ENCODE measurements at places on chromosomes 5 and 9.

DNA sequence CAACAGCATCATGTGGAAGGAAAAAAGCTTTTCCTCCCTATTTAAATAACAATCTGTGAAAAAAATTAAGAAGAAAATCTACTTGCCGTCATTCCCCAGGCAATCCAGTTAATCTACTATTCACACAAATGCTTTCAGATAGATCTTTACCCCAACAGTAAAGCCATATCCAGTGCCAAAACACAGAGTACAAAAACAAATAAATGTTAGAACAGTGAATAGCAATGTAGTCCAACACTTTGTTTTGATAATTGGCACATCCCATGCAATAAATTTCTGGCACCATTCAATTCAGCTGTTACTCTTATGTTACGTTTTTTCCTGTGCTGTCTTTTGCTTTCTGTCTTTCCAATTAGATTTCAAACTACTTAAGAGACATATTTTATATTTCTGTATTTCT, 2245.5 kb upstream of the WWC1 start:
- no peak for DNase-seq

DNA sequence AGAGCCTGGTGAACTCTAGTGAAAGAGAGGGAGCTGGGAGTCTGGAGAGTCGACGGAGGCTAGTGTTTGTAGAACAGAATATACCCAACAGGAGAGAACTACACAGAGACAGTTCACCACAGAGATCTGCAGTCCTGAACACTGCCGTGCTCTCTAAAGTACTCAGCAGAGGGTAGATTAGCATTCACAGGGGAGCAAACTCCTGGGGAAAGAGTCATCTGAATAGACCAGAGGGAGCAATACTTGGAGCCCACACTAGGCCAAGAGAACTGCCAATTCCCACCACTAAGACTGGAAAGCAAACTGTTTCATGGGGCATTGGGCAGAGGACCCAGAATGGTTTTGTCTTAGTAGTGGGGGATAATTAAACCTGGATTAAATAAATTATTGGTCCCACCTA, 235.6 kb downstream of the EDIL3 start:
- no peak for DNase-seq

DNA sequence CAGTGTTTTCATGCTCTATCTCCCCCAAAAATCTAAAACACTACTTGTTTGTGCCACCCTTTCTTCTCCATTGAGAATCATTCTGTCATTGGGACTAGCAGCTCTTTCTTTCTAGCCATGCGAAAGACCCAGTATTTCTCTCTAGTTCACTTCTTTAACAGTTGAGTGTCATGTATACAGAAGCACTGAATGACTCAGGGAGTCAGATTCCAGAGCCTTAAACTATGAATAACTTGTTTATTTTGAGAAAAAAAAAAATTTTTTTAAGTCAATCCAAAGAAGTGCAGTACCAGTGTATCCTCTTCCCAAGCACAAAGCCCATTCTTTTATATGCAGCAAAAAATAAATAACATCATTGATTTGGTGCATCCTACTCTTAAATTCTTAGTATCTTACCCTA, 415.4 kb upstream of the GRAMD2B start:
- no peak for DNase-seq

- no peak for DNase-seq
Observed at GRCh38 chr5:966941-967340, 41.7 kb upstream of the NKD2 start.

GRCh38 chr5:83721953-83722901, 1.6 kb upstream of the HAPLN1 start:
- peak; percentile 63 for DNase-seq

DNA sequence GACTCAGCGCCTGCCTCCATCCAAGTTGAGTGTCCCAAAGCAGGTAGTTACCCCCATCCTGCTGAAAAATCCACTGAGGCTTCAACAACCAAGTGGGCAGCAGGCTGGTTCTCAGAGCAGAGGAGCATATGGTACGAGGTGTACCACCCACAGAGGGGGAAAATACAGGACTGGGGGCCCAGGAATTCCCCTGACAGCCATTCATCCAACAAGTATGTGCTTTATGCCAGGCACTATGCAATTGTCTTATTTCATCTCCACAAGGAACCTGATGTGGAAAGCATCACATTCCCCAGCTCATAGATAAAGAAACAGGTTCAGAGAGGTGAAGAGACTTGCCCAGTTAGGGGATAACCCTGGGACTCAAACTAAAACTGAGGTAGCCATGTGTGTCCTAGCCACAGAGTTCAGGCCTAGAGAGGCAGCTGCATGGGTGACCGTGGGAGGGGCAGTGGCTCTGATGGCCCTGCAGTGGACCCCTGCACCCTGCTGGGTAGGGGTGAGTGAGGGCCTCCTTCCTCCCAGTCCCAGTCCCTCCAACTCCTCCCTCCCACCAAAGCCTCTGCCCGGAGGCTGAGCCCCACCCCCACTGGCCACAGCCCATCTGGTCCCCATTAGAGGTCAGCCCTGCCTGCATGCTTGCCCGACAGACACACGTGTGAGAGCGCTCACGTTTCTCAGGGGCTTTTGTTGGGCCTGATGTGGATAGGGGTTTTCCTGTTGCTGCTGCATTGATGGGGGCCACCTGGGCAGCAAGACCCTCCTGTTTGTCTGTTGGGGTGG, 11.5 kb downstream of the PDLIM4 start:
- no peak for DNase-seq

DNA sequence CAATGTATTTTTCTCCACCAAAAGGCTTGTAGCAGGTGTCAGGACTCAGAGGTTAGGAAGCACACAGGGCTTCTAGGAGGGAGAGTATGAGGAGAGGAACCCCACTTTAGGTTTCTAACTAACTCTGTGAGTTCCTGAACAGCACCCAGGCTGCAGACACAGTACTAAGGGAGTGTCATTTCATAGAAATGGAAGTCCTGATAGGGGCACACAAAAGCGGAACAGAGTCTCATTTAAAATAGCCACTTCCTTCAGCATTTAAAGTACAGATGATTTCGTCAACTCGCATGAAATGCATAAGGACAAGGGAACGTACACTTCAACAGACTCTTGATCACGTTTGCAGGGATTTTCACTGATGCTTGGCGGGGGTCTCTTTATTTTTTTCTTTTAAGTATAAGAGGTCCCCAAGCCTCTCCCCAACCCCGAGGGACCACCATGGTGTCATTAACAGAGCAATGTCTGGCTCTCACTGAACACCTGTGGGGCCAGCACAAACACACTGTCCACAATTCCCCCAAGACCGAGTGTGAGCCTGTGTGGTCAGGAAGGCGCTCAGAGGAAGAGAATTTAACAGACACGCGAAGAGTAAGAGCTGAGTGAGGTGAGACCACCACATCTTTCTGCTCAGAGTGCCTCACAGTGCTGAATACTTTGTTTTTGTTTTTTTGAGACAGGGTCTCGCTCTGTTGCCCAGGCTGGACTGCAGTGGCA, 82.3 kb downstream of the SECISBP2 start:
- peak; percentile 44 for DNase-seq

DNA sequence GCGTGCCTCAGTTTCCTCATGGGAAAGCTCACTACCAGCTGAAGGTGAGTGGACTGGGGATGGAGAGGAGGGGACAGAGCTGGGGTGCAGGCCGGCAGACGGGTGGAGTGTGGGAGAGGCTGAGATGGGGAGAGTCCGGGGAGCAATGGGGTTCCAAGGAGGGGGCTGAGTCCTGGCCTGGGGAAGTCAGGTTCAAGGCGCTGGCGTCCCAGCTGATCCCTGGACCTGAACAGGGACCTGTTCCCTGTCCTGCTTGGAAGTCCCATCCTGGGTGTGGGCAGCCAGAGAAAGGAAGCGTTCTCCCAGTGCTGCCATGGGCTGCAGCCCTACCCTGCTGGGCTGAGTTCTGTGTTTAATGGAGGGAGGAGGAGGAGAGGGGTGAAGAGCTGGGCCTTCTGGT, 60.9 kb upstream of the GNE start:
- no peak for DNase-seq

Data from midbrain (tissue), 1 donor.